ENCODE measurements at places on chromosomes 7 and 10. TPM values are rescaled to one million over a fixed set of nuclear protein-coding genes. Genes with fewer than 3 reads are reported as not detected.

Gene NXPH1
- polyA plus RNA-seq, result 0.06 TPM

GRCh38 chr10:113060201-113061053, 110.4 kb downstream of the TCF7L2 start:
- peak; percentile 86 for DNase-seq

GRCh38 chr10:14879928-14880193, 1.2 kb downstream of the SUV39H2 start:
- peak; percentile 22 for DNase-seq

GRCh38 chr7:153430931-153431330, 621.3 kb upstream of the DPP6 start:
- no peak for DNase-seq

All from large intestine (tissue), 12 donors.